Transverse colon (tissue), 4 donors: ENCODE measurements at places on chromosomes 5 and 9. TPM values are rescaled to one million over a fixed set of nuclear protein-coding genes. Genes with fewer than 3 reads are reported as not detected.

The UGT3A2 gene
- total RNA-seq, result 0.48 TPM

The SPATA31A3 gene
- total RNA-seq, result not detected

The GLRA1 gene
- not detected for total RNA-seq

The CRHBP gene
- not detected for total RNA-seq

The CATSPER3 gene
- total RNA-seq, result 0.32 TPM

The ECM2 gene
- 3.8 TPM for total RNA-seq

The LECT2 gene
- not detected for total RNA-seq

- no peak for DNase-seq
Measured at GRCh38 chr9:19163631-19164030, 36.3 kb upstream of the PLIN2 start.

GRCh38 chr5:56168066-56168478 is 65.1 kb downstream of the ANKRD55 start:
- no peak for DNase-seq

GRCh38 chr9:130298662-130299279 is 33.2 kb downstream of the HMCN2 start:
- DNase-seq, result no peak

GRCh38 chr5:138967791-138968448 is 92.8 kb upstream of the LRRTM2 start:
- DNase-seq, result peak; percentile 87

DNA sequence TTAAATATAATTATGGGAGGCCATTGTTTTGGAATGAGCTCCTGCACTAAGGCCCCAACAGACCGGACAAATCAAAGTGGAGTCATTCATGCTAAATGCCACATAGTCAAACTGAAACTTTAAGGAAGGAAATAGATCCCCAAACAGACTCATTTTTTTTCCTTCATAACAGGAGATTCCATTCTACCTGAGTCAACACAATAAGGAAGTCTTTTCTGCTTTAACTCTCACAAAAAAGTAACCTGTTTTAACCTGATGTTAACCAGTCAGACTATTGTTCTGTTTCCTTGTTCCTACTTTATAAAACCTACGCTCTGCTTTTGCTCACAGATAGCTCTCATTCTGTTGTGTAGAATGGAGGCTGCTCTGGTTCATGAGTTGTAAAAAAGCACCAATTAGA is 234.9 kb downstream of the YTHDC2 start:
- no peak for DNase-seq

GRCh38 chr9:79210541-79211243 is 361.1 kb upstream of the TLE4 start:
- no peak for DNase-seq

DNA sequence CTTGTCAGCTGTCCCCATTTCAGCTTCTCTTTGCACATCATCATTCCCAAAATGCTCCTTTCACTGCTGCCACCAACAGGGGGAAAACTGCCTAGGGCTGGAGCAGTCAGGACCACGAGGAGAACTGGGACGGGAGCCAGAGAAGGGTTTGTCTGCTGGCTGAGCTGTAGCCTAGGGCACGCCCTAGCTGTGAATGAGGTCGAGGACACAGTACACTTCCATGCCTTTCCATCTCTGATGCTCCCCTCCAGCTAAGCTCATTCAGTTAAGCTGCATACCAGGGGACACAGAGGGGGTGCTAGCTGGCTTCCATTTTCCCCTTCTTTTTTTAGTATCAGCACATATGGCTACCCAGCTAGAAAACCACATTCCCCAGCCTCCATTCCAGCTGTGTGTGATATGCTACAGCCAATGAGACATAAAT is 64.7 kb downstream of the STK10 start:
- peak; percentile 47 for DNase-seq

DNA sequence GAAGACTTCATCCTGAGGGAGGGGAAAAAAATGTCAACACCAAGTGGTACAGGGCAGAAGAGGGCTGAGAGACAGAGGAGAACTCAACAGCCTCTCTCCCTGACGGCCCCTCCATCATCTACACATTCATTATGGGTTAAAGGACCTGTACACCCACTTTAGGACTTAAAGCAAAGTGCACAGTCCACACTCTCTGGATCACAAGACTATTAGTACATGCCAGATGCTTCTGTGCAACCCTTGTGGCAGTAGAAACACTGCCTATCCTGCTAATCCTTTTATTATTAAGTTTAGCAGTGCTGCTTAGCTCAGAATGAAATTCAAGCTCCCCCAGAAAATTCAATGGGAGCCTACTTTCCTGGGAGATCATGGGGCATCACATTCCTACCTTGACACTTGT is 1.9 kb downstream of the FRMD3 start:
- DNase-seq, result no peak

DNA sequence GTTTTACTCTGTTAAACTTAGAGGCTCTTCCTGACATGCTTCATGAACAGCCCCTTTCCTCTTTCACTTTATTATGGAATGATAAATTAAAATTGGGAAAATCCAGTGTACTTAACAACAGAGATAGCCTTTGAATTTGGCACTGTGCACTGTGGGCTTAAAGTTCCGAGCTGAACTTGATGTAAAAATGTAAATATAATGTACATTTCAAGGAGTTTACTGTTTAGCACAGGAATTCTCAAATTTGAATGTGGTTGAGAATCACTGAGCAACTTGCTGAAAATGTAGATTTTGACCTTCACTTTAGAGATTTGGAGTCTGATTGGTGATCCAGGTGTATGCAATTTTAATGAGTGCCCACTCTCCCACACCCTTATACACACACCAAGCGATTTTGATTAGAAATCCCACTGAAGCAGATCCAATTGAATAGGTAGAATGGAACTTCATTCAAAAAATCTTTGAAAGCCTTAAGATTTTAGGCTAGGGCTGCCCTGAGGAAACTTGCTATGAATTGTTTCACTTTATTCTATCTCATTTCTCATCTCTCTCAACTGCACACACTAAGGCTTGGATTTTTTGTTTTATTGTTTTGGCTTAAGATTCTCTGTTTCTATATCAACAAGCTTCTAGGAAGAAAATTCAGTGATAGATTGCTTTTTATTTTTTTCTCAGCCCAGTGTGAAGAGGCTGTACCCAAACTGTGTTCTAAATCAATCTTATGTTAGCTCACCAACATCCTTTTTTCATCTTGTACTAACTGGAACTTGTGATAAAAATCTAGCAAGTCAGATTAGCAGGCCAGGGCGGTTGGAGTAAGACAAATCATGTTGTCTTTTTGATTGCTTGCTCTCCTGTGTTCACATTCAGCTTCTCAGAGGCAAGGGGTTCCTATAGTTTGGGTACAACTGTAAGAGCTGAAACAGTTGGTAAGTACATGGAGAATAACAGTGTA is 22.9 kb downstream of the NUDT12 start:
- DNase-seq, result no peak

DNA sequence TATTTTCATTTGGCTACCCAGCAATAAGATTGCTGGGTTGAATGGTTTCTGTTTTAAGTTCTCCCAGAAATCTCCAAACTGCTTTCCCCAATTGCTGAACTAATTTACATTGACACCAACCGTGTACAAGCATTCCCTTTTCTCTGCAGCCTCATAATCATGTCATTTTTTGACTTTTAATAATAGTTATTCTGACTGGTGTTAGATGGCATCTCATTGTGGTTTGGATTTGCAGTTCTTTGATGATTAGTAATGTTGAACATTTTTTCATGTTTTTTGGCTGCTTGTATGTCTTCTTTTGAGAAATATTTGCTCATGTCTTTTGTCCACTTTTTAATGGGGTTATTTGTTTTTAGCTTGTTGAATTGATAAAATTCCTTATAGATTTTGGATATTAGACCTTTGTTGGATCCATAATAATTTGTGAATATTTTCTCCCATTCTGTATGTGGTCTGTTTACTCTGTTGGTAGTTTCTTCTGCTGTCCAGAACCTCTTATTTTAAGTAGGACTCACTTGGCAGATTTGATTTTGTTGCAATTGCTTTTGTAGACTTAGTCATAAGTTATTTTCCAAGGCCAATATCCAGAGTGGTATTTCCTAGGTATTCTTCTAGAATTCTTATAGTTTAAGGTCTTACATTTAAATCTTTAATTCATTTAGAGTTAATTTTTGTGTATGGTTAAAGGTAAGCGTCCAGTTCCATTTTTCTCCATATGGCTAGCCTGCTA is 793.7 kb downstream of the BRINP1 start:
- DNase-seq, result no peak

GRCh38 chr9:92444841-92445240 is 20.6 kb upstream of the OMD start:
- no peak for DNase-seq

- no peak for DNase-seq
Measured at GRCh38 chr5:18954239-18954638, 1033.8 kb downstream of the CDH18 start.

GRCh38 chr5:79743846-79744605 is 54.4 kb downstream of the CMYA5 start:
- no peak for DNase-seq

DNA sequence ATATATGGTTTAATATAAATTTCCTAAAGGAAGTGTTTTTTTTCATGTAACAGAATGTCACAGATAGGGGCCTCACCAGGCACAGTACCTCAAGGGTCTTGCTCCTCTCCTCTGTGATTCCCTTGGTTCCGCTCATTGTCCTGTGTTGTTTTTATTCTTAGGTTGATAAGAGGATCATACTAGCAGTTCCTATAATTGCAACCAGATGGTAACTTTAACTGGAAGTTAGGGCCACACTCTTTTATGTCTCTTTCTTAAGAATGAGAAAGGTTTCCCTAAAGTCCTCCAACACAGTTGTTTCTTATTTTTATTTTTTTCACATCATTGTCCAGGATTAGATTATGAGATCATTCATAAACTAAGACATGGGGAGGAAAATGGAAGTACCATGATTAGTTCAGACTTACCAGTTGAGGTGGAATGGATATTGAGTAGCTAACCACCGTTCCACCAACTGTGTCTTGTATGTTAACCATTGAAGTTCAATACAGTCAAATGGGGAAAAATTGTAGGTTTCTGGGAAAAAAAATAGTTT is 41.1 kb downstream of the FAM174A start:
- DNase-seq, result no peak

GRCh38 chr9:130995086-130996011 is 13.6 kb upstream of the LAMC3 start:
- peak; percentile 19 for DNase-seq

DNA sequence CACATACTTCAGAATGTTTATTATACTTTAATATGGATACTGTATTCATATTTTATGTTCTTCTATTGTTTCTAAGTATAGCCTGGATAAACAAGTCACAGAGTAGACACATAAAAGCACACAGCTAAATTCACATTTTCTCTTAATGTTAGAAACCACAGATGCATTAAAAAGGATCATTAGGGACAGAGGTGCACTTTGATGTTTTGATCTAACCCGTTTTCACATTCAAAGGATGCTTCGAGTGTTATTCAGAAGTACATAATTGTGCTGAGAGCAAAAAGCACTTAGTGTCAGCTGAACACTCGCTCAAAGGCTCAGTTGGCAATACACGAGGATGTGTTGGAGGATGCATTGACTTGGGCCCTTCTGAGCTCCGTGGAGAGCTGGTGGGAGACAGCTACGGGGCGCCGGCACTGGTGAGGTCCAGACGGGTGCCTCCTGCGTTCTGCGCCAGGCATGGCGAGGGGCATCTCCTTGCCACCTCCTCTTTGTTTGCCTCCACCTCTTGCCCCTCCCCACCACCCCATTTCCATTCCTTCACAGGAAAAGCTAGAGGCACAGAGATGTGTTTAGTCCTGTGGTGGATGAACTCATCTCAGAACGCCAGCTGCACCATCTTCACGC is 35.5 kb downstream of the MED10 start:
- DNase-seq, result no peak

DNA sequence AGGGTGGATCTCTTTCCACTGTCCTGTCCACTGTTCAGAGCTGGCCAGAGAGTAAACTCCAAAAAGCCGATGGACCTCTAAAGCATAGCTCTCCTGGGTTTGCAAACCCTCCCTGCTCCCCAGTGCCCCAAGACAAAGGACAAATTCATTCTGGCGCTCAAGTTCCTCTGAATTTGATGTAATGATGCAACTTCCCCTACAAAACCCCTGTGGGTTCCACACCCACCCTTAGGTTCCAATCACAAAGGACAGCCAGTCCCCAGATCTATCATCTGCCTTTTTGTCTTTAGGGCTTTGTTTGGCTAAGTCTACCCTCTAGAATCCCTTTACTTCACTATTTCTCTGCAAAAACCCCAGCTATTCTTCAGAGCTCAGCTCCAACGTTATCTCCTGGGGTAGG is 57.4 kb upstream of the SLC25A51 start:
- DNase-seq, result no peak

DNA sequence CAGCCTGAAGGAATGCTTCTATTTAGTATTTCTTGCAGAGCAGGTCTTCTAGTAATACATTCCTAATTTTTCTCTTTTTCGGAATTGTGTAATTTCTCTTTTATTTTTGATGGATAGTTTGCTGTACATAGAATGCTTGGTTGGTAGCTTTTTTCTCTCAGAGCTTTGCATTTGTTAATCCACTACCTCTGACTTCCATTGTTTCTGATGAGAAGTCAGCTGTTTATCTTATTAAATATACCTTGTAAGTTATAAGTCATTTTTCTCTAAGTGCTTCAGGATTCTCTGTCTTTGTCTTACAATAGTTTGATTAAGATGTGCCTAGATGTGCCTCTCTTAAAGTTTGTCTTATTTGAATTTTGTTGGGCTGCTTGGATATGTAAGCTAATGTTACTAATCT is 101.9 kb downstream of the HTR1A start:
- no peak for DNase-seq

- no peak for DNase-seq
Measured at GRCh38 chr5:173743641-173744343, 127.3 kb upstream of the BOD1 start.

GRCh38 chr5:165282491-165282890 is 1777.1 kb downstream of the MAT2B start:
- DNase-seq, result no peak
